Suprapubic skin (tissue), 4 donors: ENCODE measurements at places on chromosomes 16 and 17.

GRCh38 chr17:30275911-30276310 lies 15.8 kb downstream of the BLMH start:
- DNase-seq = no peak

GRCh38 chr16:27414788-27415431 lies 12.9 kb downstream of the IL21R start:
- DNase-seq = no peak

DNA sequence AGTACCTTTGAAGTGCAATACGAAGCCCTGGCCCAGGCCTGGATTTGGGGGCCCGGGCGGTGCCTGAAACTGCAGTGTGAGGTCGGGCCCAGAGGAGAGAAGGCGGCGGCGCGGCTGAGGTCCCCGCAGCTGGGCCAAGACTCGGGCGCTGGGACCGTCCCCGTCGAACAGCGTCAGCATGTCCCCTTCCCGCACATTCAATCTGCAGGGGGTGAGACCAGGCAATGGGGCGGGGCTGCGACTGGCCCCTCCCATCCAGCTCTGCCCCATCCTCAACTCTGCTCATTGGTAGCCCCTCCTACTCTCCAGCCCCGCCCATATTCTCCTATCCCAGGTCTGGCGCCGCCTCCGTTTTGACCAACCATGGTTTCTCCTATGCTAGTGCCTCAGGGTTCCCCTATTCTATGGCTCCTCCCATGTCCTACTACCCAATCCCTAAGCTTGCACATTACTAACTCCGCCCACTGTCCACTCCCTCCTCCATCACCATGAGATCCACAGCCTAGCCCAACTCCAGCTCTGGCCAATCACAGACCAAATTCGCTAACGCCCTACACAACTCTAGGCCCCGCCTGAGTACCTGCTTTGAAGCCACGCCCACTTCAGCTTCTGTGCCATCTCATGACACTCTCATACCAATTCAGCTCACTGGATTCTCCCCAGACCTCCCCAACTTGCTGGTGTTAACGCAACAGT lies 14.4 kb upstream of the CDIPT start:
- no peak for DNase-seq

DNA sequence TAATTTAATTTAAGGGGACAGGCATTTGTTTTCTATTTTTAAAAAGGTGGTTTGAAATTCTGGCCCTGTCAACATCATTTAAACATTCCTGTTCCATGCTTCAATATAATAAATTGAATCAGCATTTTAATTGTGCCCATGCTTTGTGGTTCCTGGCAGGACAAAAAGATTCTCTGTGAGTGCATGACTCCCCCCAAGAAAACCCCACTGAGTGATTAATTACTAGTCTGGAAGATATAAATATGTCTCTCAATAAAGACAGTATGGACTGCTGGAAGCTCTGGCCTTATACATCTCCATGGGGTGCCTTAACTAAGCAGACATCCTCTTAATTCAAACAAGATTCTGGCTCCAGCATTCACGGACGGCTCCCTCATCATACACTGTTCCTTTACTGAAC lies 95.0 kb upstream of the PSMD7 start:
- DNase-seq = no peak

GRCh38 chr16:83110269-83110668 lies 483.5 kb downstream of the CDH13 start:
- DNase-seq = no peak

DNA sequence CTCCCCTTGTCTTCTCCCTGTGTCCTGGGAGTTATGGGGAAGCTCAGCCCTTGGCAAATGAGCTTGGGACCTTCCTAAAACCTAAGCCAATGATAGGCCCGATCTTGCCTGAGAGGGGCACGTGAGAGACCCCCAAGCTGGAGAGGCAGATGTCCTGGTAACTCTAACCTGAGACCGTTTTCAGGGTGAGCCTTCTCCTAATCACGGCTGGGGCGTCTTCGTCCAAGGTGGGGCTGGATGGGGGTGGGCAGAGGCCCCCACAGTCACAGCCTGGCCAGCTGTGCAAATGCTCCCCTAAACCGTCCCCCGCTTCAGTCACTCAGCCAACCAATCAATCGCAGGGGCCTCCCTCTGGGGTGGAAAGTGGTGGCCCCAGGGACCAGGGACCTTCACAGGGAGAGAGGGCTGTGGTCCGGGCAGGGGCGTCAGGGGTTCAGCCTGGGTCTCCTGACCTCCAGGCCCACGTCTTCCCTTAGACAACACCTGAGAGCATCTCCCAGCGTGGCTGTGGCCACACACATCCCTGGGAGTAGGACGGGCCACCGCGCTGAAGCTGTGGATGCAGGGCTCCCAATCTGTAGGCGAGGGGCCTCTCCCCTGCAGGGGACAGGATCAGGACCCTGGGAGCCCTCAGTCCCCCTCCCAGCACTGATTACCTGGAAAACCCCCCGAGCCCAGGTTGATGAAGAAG lies 30.6 kb downstream of the ACTG1 start:
- DNase-seq = no peak
